ENCODE measurements at places on chromosomes 7 and 10.

DNA sequence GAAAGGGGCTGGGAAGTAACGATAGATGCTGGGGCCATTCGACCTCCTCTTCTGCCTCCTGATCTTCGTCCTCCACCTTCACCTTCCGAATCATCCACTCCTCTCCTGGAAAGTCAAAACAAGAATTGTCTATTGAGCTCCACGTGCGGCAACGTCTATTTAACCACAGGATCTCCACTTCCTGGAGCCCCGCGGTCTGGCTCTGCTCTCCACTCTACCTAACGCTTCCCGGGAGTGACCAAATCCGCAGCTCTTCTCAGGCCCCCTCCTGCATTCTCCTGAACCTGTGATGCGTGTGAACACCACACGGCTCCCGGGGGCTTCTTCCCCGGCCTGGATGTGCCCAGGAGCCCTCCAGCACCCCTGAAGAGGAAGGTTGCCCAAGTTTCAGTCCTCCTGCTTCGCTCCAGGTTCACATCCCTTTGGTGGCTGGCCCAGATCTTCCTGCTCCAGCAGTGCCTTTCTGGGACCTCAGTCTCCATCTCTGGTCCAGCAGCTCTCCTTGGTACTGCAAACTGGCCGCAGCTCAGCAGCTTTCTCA is 7.2 kb downstream of the ZNF467 start:
- DNase-seq = no peak

GRCh38 chr10:22702348-22702747 is 12.0 kb downstream of the PIP4K2A start:
- DNase-seq = no peak

- DNase-seq = no peak
These were observed 1307.8 kb upstream of the CELF2 start for GRCh38 chr10:9709849-9710248.

DNA sequence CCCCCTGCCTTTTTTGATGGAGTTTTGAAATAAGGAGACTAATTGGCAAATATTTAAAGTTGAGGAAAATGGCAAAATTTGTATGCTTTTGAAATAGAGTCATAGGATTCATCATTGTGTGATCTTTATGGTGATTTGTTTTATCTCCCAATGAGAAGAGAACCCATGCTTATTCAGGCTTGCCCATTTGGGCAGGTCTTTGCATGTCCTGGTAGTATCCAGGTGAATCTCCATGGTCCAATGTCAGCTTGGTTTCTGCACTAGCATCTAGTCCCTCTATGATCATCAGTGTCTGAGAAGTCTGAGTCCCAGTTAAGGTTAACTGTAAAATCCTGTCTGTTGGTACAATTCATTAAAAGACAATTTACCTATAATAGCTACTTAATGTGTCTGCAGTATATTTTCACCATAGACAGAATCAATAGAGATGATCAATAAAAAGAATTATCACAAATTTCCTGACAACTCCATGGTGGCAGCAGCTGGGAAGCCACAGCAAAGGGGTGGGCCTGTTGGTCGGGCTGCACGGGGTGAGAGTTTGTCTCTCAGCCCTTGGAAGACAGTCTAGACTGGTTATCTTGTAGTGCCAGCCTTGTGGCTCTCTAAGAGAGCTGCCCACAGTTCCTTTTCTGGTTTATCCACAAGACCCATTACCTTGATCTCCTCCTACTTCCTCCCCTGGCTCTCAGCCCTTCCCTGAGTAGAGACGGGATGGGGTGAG is 22.2 kb upstream of the BMPER start:
- no peak for DNase-seq

DNA sequence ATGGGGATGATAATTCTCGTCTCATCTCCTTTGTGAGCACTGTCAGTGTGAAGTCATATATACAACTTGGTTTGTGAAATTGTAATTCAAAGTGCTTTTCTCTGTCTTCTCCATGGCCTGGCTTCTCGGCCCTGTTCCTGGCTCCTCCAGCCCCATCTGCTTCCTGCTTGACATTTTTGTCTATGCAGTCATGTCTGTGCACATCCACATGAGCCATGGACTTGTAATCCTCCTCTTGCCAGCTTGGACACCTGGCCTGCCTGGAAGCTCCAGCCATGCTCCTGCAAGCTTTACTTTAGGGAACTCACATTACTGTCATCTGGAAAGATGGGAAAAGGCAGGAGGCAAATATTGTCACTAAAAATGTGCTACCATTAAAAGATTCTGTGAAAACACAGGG is 576.0 kb upstream of the DPP6 start:
- DNase-seq = no peak

DNA sequence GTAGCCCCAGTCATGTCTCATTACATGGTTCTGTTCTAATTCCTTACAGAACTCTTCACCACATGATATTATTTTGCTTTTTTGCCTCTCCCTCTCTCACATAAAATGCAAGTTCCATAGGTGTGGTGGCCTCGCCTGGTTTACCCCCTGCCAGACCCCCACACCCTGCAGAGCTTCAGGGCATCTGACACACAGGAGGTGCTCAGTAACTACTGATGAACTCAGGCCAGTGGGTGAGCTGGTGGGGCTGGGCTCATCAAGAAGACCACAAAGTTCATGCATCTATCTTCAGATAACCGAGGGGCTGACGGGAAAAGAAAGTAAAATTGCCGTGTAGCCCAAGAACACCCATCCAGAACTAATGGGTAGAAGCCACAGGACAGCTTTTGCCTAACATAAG is 253.1 kb downstream of the GRID1 start:
- DNase-seq = no peak

DNA sequence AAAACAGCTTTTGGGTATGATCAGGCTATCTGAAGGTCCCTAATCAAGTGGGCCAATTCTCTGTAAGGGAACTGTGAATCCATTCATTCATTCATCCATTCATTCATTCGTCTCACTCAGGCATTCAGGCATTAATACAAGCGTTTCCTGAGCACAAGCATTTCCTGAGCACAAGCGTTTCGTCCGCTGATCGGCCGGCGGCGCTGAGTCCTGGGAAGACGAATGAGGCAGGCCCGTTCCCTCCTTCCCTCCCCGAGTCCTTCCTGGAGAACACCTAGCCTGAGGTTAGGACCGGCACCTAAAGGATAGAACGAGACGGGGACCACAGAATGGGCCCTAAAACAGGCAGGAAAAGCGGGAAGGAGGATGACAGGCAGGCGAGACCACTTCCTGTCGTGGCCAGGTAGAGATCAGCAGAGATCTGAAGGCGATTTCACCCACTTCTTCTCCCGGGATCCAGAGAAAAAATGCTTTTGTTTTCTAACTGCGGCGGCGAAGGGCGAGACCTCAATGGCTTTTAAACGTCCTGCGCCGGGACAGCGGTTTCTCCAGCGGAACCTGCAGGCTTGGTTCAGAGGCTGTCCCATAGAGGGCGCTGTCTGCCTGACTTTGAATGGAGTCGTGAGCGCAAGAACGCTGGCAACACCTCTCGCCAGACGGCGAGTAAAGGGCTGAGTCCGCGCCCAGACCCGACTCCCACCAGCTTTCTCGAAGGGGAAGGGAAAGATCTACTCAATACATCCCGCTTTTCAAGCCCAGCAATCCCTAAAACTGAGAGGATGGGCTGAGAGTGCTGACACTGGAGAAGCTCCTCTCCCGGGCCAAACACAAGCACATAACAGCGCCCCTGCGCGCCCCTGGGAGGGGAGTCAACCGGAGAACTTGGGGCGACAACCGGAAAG is 2.9 kb upstream of the HMX3 start:
- peak; percentile 94 for DNase-seq

DNA sequence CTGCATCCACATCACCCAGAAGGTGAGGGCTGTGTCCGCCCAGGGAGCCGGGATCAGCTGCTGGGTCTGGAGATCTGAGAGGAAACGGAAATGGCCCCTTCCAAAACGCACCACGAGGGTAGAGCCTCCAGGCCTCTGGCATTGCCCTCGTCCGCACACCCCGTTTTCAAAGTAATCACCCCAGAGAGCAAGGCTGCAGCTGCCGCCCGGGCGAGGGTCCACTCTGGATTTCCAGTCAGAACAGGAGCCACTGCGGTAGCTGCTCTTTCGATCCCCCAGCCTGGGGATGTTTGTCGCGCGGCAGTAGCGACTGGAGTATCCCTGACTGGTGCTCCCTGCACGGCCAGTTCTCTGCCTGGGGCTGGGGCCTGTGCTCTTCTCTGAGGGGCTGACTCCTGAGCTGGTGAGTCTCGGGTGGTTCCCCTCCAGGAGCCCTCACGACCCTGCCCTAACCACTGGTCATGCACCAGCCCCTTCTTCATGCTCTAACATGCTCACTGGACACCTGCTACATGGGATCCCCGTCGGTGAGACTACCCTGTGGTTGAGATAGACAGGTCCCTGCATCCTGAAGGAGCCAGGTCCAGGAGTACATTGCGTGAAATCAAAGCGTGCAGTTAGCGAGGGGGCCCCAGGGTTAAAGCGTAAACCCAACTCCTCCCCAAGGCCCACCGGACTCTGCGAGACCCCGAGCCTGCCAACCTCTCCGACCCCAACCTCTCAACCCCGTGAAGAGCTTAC is 99.2 kb downstream of the FOXL3 start:
- no peak for DNase-seq

- DNase-seq = no peak
These were observed 42.8 kb upstream of the DNAAF5 start for GRCh38 chr7:683526-684205.

GRCh38 chr7:1883031-1883761 is 213.1 kb downstream of the ELFN1 start:
- no peak for DNase-seq

DNA sequence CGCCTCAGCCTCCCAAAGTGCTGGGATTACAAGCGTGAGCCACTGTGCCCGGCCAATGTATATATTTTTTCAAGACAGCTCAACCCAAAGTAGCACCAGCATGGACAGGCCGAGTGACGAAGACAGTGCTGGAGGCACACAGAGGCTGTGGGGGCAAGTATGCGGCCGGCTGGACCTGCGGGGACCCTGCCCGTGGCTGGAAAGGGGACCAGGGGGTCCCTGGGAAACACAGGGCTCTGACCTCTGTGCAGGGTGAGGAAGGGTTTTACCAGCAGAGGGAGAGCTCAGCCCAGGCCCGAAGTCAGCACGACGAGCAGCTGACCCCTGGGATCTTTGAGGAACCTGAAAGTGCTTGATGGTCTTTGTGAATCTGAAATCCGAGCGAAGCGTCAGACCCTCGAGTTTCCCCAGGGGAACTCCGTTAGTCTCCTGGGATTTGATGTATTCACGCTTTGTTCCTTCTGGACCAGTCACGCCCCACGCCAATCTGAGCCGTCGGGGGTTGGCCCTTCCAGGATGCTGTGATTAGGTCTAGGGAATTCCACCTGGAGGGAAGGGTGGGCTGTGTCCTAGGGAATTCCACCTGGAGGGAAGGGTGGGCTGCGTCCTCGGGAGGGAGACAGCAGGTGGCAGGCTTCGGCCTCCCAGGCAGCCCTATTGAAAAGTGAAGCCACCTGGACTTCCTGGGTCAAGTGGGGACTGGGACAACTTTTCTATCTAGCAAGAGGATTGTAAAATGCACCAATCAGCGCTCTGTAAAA is 10.9 kb upstream of the ZFAND2A start:
- DNase-seq = no peak

DNA sequence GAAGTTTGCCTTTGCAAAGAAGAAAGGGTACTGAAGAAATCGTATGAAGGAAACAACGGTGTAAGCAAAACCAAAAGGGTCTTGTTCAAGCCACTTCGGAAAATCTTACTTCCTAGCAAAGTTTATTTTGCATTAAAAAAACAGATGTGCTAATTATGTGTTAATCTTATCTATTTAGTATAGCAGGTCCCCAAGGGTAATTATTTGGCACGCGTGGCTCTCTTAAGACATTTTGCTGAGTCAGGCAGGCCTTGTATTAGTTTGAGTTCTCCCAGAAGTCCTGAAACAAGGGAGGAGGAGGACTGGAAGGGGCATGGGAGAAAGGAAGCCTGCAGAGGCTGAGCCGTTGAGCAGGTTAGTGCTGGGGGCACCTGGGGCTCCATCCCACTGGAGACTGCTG is 44.9 kb downstream of the TMEM178B start:
- no peak for DNase-seq

- no peak for DNase-seq
These were observed 40.8 kb downstream of the BLNK start for GRCh38 chr10:96230527-96230926.

DNA sequence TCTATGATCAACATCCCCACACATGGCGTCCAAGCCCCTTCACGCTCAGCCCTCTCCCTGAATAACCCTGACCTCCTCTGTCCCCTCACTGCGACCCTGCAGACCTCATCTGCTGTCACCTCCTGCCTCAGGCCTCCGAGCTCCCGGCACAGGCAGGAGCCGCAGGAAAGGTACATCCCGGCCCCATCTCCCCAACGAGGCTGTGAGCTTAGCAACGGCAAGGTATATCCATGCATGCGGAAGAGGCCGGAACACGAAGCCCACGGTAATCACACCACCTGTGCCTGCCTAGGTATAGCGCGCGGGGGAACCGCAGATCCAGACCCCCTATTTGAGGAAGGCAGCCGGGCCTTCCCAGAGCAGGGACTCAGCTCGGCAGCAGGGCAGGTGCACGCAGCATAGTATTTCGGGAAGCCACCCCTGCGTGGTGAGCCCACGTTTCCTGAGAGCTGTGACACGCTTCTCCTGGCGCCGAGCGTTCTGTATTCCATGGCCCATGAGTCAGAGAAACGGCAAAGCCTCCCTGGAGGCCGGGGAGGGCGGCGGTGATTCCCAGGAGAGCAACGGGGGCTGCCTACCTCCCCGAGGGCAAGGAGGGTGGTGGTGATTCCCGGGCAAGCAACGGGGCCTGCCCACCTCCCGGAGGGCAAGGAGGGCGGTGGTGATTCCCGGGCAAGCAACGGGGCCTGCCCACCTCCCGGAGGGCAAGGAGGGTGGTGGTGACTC is 50.1 kb upstream of the DNAAF5 start:
- DNase-seq = no peak

DNA sequence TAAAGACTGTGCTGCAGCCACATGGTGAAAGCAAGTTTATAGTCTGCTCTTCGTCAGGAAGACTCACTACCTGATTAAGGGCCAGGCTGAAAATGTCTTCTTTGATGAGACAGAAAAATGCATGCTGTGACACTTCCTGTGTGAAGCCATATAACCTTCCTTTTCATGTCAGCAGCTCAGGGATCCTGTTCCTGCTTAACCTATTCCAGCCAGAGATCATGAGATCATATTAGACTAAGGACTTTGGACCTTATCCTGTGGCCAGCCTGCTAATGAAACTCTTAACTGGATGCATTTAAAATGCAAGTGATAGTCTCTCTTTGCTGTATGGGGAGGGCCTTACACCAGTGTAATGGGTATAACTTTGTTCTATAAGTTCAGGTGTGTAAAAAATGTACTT is 165.2 kb downstream of the PTEN start:
- no peak for DNase-seq

DNA sequence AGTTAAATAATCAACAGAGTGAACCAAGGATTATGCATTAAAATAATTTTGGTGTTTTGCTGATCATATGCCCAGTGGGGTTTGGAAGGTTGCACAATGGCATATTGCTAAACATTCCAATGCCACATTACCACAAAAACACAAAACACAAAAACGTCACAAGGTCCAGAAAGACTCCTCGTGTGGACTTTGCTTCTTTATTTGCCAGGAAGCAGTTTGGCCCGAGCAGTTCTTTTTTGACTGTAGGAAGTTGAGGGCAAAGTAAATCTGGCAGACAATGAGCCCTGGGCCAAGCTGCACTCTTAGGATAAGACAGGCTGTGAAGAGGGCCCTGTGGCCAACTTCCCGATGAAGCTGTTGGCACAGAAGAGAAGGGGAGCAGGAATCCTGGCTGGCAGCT is 39.2 kb upstream of the SLC35B4 start:
- no peak for DNase-seq

Measured in stimulated activated CD8-positive, alpha-beta memory T cell treated with anti-CD3 and anti-CD28 coated beads, Interleukin-4, amount 100 ng/mL, for 48 hours (primary cell).